Stimulated activated CD4-positive, alpha-beta T cell treated with anti-CD3 and anti-CD28 coated beads, Interleukin-15, amount 100 ng/mL, for 1 hour (primary cell): ENCODE measurements at places on chromosomes 11 and 22.

DNA sequence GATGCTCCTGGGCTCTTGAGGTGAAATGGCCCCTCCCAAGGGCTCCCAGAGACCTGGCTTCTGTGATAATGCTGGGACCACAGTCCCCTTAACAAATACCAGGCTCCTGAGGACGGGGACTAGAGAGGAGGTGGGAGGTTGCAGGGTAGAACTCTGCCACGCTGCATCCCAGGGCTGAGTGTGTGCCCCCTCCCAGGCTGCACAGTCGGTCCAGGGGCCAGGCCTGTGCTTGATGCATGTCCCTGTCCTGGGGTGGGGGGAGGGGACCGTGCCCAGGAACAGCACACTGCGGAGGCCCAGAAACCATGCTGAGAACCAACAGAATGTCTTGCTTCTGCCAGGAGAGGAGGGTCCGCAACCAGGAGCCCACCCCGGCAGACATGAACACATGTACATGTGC lies 9.3 kb downstream of the CSF2RB start:
- DNase-seq, result no peak

DNA sequence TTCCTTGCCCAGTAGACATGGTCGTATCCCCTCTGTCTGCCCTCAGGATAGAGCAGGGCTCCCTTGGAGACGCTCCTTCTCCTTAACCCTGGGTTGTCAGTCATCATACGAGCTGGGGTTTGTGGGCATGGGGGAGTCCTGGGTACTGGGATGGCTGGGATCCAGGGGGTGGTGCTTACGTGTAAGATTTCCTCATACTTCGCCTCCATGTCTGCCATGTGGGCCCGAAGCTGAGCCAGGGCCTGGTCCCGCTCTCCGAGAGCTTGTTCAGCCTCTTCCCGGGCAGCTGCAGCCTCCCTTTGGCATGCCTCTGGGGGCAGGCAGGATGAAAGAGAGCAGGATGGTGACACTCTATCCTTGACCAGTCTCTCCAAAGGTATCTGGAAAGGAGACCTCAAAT lies 5.3 kb downstream of the NHERF4 start:
- no peak for DNase-seq

GRCh38 chr22:45585946-45586540 lies 83.4 kb downstream of the FBLN1 start:
- DNase-seq, result no peak

DNA sequence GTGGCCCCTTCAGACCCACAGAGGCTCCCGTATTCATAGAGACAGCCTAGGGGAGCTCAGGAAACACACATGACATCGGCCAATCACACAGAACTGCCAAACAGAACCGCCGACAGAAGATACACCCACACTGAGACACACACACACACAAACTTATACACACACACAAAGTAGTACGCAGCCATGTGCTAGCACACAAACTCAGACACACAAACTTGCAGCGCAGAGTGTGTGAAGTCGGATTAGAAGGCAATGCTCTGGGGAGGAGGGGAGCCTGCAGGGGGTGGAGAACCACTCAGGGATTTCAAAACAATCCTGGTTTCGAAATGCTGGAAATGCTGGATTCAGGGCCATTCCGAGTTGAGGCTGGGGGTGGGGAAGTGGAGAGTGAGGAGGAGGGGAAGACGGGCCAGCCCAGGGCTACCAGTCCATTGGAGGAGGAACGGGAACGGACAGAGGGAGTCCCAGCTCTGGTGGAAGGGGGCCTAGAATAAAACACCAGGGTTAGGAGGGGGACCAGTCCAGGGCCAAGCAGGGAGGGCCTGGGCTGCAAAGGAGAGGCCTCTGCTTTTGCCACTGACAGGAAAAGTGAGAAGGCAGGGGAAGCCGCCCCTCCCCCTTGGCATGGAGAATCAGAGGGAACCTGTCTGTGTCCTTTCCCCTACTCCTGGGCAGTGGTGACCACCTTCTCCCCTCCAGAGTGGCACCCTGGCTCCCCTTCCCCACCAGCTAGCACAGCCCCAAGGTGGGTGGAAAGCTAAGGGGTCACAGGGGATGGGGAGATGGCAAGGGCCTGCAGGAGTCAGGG lies 4.4 kb downstream of the BCL9L start:
- no peak for DNase-seq

DNA sequence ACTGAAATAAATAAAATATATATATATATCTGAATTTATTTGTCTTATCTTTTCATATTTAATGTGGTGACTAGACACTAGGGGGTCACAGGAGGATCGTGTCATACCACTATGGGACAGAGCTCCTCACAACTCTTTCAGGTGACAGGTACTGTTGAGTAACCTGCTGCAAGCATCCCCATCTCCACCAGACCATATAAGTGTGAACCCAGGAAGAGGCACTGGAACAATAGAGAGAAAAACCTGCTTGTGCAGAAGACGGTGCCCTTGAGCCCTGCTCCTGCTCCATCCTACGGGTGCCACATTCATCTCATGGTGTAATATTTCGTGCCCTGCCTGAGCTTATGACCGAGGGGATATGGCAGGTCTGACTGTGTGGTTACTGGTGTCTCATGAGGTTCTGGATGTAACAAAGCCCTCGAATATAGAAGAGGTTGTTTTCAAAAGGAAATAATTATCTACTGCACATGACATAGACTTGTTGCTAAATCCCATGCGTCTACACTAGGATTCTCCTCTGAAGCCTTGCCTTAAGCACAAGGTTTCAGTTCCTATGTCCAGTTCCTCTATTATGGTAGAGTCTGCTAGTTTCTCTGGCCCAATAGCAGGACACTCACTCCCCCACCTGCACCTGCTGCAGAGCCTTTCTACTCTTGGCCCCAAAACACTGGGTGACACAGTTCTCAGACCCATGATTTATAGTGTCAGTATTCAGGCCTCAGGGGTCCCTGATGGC lies 70.4 kb downstream of the GGTLC2 start:
- DNase-seq, result no peak

DNA sequence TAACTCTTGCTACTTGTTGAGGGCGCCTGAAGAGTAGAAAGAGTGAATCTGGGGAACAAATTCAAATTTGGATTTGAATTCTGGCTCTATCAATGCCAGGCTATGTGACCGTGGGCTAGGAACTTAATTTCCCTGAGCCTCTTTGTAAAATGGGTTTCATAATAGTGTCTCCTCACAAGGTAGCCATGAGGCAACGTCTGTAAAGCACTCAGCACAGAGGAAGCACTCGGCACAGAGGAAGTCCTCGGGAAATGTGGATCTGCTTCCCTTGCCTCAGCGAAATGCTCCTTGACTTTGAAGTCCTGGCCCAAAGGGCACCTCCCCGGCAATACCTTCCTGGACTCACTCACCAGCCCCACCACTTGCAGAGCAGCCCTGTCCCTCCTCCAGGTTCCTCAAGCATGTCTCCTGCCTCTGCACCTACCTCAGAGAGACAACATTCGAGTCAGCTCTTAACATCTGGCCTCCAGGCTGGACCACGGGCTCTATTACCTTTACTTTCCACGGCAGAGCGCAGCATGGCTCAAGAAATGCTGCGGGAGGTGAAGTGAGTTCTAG lies 17.7 kb downstream of the CD6 start:
- no peak for DNase-seq

DNA sequence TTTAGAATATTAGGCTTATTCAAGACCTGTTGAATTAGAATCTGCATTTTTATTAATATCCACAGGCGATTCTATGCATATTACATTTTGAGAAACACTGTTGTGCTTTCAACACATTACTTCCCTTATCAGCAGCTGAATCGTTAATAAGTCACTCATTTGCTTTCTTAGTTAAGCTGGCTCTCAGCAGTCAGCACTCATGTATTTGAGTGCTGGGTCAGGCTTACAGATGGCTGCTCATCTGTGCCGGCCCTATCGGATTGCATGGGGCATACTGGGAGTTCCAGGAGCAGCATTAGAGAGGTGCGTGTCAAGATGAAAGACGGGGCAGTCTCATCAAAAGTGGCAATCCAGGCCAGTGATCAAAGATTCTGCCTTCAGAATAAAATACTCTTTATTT lies 10.8 kb upstream of the OR51L1 start:
- DNase-seq, result no peak

DNA sequence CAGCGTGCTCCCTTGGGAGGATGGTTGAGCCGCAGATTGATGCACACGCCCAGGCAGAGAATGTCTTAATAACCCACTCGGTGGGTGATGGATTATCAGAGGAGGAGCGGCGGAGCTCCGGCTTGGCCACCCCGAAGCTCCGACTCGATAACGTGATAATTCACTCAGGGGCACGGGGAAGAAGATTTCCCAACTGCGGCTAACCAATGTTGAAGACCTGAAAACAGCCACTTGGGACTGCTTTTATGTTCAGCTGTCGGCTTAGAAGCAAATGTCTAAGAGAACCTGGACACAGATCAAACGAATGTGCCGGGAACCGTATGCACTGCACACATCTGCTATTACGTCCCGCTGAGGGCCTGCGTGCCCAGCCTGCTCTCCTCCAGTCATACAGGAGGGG lies 206.8 kb upstream of the CADM1 start:
- no peak for DNase-seq

GRCh38 chr11:112769584-112769983 lies 191.6 kb upstream of the NCAM1 start:
- DNase-seq, result no peak

- no peak for DNase-seq
These were observed 39.7 kb downstream of the USP35 start for GRCh38 chr11:78228467-78228866.

GRCh38 chr11:71971680-71972079 lies 27.0 kb upstream of the IL18BP start:
- no peak for DNase-seq

DNA sequence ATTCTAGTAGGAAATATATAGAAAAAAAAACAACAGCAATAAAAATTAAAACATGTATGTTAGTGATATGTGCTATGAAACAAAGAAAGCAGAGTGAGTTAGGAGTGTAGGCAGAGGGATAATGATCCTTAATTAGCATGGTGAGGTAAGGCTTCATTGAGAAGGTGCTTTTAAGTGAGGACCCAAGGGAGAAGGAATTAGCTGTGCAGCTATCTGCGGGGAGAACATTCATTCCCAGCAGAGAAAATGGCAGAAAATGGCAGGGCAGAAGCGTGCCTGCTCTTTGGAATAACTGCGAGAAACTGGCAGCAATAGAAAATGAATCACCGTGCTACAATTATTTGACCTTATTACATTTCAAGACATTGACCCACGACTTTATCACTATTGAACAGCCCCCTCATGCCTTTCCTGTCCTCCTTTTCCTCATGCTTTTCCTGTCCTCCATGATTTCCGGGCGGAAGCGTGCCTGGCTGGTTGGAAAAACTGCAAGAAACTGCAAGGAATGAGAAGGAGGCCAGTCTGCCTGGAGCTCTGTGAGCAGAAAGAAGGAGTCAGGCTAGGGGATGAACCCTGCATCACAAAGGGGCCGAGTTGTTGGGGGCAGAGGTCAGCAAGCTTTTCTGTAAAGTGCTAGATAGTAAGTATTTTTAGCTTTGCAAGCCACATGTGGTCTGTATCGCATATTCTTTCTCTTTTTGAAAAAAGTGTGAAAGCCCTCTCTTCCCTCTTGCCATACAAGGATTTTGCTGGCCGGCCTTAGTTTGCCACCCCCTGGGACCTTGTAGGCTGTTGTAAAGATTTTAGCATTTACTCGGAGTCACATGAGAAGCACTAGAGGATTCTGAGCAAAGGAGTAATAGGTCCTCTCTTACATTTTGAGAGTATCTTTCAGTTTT lies 37.1 kb upstream of the SWAP70 start:
- no peak for DNase-seq

DNA sequence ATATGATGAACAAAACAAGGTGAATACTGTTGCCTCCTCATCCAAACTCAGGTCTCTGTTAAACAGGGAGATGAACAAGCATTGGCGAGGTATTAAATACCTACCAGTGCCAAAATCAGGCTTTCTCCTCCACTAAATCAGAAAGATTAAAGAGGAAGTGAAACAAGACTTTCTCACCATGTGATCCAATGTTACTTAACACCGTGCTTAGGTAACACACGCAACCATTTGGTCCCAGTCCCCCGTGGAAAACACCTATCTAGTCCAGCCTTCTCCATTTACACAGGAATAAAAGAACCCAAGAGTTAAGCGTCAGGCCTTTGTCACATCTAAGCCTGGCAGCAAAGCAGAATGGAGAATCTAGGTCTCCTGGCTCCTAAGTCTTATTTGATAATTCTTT lies 34.5 kb downstream of the TENM4 start:
- DNase-seq, result no peak

- no peak for DNase-seq
These were observed 22.8 kb upstream of the HMOX1 start for GRCh38 chr22:35357883-35358621.

DNA sequence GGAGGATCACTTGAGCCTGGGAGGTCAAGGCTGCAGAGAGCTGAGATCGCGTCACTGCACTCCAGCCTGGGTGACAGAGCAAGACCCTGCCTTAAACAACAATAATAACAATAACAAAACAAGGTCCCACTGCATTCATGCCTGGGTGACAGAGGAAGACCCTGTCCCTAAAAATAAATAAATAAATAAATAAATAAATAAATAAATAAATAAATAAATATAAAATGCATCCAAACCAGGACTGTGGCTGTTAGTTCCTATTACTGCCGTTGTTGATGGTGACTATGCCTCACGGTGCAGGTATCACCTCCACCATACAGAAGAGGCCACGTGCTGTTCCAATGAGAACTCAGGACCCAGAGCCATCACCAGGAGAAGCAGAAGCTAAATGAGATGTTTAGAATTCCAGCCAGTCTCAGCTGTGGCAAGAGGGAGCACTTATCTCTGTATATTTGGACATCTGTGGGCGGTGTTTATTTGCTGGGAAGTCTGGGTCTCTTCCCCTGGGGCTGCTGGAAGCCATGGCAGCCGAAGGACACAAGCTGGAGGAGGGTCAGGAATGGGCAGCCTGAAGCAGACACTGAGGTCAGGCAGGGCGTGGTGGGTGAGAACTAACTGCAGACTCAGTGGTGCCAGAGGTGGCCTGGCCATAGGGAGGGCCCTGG lies 21.6 kb downstream of the C11orf86 start:
- no peak for DNase-seq

DNA sequence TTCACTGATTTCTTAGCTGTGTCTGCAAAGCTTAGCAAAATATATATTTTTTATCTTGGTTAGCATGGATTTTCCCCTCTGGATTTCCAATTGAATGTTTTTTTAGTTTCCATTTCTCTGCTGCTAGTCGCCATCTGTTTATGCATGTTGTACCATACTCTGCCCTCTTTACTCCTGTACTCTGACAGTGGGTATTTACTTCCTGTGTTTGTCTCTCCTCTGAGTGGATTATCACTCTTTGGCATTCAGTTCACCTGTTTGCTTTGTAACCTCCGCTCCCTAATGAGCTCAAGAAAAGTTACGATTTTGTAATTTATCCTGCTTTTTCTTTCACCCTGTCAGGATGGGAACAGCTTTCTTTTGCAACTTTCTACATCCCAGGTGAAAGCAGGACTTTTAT lies 59.1 kb downstream of the PDHX start:
- no peak for DNase-seq

GRCh38 chr22:28112548-28113043 lies 193.5 kb upstream of the PITPNB start:
- no peak for DNase-seq
